ENCODE measurements at places on chromosomes 11 and 22.

- peak; percentile 50 for DNase-seq
Observed at GRCh38 chr11:32081129-32081641, 9.7 kb upstream of the RCN1 start.

DNA sequence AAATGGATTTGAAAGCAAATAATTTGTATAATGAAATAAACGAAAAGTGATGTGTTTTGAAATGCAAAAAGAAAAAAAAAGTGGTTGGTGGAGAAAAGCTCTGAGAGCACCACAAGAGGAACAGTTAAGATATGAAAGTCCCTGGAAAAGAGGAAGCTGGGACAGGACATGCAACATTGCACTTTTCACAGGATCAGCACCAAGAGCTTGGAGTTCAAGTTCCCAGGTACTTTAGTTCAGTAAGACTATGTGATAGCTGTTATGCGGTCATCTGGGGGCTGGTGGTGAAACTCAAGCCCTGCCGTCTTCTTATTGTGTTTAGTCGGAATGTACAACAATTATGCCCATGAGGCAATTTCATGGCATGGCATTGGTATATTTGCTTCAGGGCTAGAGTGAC lies 17.1 kb upstream of the MS4A4A start:
- no peak for DNase-seq

DNA sequence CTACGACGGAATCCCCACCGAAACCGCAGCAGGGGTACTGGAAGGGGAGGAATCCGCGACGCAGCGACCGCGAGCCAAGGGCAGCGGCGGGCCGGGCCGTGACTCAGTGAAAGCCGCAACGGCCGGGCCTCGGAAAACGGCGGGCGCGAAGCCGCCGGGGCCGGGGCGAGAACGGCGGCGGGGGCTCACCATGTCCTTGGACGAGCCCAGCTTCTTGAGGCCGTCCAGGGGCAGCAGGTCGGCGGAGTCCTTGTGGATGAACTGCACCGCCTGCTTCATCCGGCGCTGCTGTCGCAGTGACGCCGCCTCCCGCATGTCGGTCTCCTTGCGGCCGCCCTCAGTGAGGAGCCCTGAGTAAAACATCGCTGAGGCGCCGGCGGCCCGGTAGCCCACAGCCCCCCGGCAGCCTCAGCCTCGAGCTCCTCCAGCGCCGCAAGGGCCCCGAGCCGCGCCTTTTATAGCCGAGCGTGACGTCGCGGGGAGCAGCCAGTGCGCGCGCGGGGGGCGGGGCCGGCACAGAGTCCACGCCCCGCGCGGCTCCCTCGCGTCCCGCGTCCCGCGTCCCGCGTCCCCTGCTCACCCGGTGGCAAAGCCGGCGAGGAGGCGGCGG lies at the start of gene NRIP3:
Gene NRIP3, minus strand, starts transcription at position 429 of the 610 bp plus-strand sequence. Its CDS starts 66 bp downstream, at position 363.
- DNase-seq = peak; percentile 92

DNA sequence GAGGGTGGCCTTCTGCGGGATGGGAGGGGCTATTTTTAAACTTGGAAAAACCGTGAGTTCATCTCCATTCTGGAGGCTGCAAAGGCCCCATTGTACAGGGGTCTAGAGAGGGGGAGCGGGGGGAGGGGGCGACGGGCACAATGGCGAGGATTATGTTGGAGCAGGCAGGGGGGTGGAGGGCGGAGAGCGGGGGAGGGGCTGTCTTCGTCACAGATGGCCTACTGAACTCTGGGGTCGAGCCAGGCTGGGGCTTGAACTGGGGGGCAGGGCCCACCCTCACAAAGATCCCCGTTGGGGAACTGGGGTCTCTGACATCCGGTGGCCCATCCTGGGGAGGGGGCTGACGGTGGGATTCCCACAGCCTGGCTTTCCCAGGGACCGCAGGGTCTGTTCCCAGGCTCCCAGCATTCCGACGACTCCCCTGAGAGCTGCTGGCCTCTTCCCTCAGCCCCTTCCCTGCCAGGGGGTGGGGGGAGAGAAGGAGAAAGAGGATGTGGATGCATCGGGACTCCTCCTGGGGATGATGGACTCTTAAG lies 3.4 kb upstream of the MCAM start:
- no peak for DNase-seq

- no peak for DNase-seq
Observed at GRCh38 chr11:66280428-66280827, 2.5 kb downstream of the CNIH2 start.

DNA sequence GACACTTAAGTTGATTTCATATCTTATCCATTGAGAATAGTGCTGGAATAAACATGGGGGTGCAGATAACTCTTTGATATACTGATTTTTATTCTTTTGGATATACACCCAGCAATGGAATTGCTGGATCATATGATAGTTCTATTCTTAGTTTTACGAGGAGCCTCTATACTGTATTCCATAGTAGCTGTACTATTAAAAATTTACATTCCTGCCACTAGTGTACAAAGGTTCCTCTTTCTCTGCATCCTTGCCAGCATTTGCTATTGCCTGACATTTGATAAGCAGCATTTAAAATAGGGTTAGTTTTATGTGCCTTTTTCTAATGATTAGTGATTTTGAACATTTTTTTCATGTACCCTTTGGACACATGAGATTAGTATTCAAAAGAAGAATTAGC lies 554.2 kb downstream of the JRKL start:
- DNase-seq = no peak

- DNase-seq = peak; percentile 49
Observed at GRCh38 chr11:106585061-106585460, 433.2 kb downstream of the GUCY1A2 start.

GRCh38 chr11:78063440-78064181 lies at the start of gene THRSP:
THRSP (plus strand) TSS chr11:78063861; CDS start chr11:78063882, 21 bp downstream.
- no peak for DNase-seq
